Upper lobe of left lung (tissue), 6 donors: ENCODE measurements at places on chromosomes 2 and 18.
A peak's percentile ranks its signal among the peaks of the same experiment; 100 is the strongest.

DNA sequence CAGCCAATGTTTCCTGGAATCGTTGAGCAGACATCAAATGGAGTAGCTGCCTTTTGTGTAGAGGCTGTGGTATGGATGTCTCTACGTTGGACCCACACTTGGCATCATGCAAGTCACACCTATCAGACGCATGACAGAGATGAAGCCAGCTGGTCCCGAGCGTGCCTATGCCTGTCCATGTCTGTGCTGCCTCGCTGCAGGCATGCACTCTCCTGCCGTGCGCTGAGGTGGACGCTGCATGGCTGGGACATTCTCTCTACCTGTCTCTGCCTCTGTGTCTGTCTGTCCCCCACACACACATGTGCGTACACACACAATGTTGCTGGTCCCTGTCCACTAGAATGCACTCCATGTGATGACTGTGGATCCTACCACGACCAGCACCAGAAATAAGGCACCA, 514.2 kb upstream of the MYT1L start:
- no peak for DNase-seq

DNA sequence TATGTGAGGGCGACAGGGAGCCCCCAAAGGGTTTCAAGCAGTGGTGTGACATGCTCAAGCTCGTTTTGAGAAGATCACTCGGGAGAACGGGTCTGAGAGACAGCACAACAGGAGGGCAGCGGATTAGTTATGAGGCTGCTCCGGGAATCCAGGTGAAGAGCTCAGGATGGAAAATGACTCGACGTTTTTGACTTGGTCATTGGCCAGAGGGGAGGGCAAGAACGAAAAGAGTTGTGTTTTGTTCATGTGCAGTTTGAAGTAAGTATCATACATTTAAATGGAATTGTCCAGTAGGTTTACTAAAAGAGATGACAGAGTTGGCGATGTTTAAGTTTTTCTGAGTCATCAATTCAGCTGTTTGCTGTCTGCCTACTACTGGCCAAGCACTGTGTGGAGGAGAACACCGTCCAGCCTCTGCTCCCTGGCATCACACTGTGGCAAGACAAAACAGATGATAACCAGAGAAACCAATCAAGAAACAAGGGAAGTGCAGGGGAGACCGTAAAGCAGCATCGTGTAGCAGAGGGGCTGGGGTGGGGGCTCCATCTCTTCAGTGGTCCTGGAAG, 25.3 kb upstream of the ANXA4 start:
- no peak for DNase-seq

DNA sequence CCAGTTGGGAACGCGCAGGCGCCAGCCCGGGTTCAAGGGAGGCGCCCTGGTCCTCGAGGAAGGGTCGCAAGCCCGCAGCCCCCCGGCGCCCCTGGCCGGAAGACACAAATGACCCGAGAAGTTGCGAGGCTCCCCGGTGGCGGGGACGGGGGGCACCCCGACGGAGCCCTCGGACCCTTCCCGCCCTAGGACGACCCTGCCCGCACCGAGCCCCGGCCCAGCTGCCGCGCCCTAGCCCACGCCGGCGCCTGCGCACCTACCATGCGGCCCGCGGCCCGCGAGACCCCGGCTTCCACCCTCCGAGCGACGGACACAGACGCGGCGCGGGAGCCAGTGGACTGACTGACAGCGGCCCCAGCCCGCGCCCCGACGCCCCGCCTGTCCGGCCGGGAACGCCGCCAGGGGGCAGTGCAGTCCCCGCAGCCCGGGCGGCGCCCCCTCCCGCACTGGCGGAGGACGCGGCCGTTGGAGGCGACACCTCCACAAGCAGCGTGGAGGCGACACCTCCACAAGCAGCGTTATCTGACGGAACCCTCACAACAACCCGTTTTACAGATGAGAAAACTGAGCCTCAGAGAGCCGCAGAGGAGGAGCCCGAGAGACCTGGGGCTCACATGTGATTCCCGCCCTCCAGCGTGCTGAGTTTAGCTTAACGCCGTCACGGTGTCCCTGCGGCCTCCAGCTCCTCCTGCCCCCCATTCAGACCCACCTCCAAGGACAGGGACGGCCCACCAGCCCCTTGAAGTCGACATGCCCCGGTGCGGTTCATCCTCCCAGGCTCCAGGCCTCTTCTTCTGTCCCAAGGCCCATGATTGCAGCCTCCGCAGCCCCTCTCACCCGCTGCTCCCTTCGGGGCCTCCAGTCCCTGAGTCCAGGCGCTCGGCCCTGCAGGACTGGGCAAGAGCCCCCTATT, at the start of gene NMUR1:
TSS of gene NMUR1 (minus strand) at position 347 of the 913 bp plus-strand sequence. CDS start at position 263, 84 bp downstream.
- DNase-seq, result peak; percentile 95

DNA sequence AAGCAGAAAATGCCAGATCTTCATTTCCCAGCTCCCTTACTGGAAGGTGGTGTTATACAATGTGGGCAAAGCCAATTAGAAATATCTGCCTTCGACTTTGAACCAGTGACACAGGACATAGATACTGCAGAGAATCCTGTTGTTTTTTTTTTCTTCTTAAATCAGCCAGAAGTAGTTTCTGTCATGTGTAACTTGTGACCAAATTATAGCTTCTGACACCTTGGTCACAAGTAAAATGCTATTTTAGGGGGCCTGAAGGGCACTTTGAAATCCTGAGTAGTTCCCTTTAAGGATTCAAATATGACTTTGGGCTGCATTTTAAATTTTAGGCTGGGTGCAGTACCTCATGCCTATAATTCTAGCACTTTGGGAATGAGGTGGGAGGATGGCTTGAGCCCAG, 89.0 kb upstream of the TLK1 start:
- no peak for DNase-seq

GRCh38 chr2:127275356-127275755, 18.6 kb downstream of the ERCC3 start:
- no peak for DNase-seq

- DNase-seq, result no peak
Measured at GRCh38 chr2:66110608-66111007, 324.3 kb upstream of the MEIS1 start.

DNA sequence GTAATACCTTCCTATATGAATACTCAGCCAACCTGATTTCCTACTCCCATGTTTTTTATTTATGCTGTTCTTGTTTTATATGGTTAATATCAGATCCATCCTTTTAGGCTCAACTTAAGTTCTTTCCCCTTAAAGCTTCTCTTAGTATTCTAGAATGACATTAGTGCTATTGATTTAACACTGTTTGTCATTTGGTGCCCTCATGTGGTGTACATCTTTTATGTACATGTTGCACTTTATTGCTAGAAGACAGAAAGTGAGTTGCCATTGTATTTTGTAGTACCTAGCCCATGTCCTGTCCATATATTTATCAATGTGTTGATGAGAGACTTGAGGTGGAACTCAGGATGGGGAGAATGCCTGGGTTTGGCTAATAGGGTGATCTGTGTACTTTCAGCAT, 2.5 kb downstream of the HTRA2 start:
- no peak for DNase-seq

DNA sequence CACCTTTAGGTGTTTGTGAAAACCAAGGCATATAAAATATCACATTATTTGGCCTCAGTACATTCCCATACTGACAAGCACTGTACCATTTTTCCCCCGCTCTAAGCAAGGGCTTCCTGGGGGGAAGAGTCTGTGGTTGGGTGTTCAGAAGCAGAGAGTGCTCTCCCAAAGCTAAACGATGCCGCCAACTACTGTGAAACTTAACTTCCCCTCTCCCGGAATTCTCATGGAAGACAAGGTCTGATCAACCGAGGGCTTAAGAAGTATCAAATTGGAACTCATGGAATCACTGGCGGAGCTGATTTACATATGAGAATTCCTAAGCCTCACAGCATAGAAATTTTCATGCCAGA, 433 bp upstream of the MFF start:
- no peak for DNase-seq

DNA sequence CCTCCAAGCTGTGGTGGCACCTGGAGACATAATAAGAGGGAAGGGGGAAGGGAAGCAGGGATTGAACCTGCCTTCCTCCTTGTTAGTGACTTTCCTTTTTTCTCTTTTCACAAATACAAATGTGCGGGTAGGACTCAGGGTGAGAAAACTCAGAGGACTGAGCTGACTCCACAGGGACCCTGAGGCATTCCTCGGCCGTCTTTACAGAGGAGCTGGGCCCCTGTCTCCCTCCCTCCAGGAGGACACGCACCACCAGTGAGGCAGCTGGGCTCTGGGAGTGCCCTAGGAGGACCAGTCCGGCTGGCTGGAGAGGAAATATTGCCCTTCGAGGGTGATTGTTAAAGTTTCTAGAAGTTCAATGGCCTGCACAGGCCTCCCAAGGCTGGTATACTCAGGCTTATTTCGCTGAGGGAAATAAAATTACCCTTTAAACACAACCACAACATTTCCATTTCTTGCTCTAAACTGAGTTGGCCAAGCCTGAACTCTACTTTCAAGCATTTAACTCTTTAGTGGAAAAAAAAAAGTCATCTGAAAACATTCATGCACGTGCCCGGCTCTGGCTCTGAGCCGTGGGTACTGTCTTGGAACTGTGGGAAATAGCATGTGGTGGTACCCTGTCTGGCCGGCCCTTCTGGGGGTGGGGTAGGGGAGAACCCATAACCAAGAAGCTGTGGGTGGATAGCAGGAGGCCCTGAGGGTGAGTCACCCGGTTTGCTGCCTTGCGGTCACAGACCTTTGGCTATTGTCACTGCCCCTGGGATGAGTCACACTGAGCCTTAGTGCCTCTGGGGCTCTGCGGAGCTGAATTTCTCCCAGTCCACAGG, 116.0 kb downstream of the COPS8 start:
- no peak for DNase-seq

GRCh38 chr2:123999681-124000080, 25.4 kb upstream of the CNTNAP5 start:
- DNase-seq, result no peak
